Body of pancreas (tissue), 4 donors: ENCODE measurements at places on chromosomes 7 and 10. TPM values are rescaled to one million over a fixed set of nuclear protein-coding genes. Genes with fewer than 3 reads are reported as not detected.
A peak's percentile ranks its signal among the peaks of the same experiment; 100 is the strongest.

DNA sequence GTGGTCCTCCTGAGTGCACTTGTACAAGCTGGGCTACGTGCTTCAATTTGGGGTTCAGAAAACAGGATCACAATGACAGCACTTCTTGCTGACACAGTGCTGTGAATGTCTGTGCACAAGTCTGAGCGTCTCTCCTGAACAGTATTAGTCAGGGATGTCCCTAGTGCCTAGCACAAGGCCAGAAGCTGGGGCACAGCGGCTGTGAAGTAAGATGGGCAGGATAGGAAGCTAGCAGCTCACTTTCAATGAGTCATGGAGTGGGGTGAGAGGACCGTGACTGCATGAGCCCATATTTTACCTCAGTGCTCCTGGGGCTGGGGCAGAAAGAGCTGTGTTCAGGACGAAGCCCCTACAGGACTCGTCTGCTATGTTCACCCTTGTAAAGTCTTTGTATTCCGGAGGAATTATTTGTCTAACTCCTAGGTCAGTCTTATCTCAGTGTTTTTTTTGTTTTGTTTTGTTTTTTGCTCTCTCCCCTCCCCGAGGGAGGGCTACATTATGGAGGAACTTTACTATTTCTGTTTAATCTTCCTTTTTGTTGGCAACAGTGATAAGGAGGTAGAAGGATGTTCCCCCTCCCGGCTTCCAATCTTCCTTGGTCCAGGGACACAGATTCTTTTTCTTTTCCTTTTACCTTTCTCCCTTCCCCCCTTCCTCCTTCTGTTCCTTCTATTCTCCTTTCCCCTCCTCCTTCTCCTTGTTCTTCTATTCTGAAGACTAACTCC lies 2.8 kb upstream of the LRMDA start:
- H3K4me3 ChIP-seq = no peak overlapping the region
- peaks cover 72% of the 10 kb centered on the region for H3K4me1 ChIP-seq
- H3K27ac ChIP-seq = peak overlapping the region; percentile 88

- H3K27ac ChIP-seq = no peak overlapping the region
- H3K36me3 ChIP-seq = no peaks in the 10 kb centered on the region
- H3K4me3 ChIP-seq = no peak overlapping the region
- peaks cover 24% of the 10 kb centered on the region for H3K4me1 ChIP-seq
- DNase-seq = no peak
Measured at GRCh38 chr7:128036226-128036940, 5.1 kb upstream of the LRRC4 start.

DNA sequence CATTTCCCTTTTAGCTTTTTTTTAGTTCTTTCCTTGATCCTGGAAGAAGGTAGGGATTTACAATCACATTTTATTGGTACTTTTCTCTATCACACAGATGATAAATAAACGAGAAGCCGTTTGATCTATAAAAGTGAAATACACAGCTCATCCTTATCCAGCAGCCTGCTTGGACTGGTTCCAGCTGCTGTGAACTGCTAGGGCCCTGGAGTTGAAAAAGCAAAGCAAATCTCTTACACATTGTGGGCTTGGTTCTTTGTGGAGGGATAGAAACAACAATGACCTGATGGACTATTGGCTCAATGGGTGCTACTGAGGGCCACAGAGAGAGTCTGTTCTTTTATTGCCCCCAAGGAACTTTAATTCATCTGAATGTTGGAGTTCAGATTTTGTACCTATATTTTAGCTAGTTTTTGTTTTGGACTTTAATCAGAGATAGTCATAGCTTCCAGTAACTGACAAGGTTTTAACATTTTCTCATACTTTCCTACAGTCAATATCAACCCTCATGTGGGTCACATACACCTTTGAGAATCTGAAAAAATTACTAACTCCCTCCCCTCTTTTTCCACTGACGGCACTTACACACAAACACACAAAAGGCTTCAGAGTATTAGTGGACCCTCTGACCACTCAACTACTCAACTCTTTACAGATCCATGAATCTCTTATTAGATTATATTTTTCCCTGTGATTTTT lies 91.6 kb upstream of the CCDC6 start:
- H3K4me1 ChIP-seq = peaks cover 13% of the 10 kb centered on the region
- H3K27me3 ChIP-seq = no peaks in the 10 kb centered on the region
- H3K36me3 ChIP-seq = no peaks in the 10 kb centered on the region
- H3K4me3 ChIP-seq = no peak overlapping the region
- no peak overlapping the region for H3K27ac ChIP-seq

The FOXI2 gene
- total RNA-seq = not detected
